ENCODE measurements at places on chromosomes 4 and X. TPM values are rescaled to one million over a fixed set of nuclear protein-coding genes. Genes with fewer than 3 reads are reported as not detected.

GRCh38 chr4:54099748-54100574, at the start of gene GSX2:
Gene GSX2, plus strand, starts transcription at chr4:54100163. Its CDS starts 182 bp downstream, at chr4:54100345.
- DNase-seq = no peak

GRCh38 chr4:7466904-7467303, 32.2 kb upstream of the PSAPL1 start:
- no peak for DNase-seq

DNA sequence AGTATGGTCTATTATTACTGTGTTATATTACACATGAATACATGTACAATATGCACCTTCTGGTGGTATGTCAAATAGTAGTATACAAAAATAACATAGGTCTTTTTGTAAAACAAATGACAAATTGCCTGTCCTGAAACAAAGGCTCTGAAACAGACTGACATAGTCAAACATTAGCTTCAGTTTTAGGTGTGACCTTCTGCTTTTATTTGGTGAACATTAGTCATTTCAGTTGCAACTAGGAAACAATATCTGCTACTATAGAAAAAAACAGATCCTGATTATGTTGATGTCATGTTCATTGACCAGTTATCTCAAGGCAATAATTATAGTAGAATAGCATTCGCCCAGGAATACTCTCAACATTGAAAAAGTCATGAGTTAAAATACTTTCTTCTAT, 123.0 kb downstream of the CHRNA9 start:
- DNase-seq = no peak

DNA sequence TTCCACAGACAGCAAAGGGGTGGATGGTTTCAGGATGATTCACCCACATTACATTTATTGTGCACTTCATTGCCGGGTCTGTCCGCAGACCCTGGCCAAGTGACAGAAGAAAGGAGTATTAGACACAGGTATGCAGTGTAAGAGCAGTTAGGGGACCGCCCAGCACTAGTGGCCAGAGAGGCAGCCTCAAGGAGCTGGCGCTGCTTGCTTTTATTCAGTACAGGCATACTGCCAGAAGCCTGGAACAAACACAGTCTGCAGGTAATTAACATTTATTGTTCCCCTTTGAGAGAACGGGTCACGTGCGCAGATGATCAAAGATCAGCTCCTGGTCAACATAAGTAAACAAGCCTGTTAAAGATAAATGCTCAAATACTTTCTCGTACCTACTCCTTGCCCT, 1639.0 kb upstream of the IGFBP7 start:
- DNase-seq = no peak

DNA sequence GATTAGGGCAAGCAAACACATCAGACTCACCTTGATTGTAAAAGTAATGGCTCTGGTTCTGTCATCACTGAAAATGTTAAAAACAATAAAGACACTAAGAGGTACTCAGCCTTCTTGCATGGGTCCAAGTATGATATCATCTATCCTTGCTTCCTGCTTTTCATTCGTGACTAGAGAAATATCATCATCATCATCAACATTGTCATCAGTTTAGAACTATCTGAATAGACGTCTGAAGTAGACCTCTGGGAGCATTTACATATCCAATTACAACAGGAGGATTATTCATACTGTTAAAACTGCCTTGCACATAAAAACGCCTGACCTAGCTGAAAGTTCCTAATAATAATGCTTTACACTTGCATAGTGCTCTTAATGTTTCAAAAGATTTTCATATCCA, 9.8 kb upstream of the FRAS1 start:
- no peak for DNase-seq

GRCh38 chr4:56666279-56666678, 14.8 kb downstream of the HOPX start:
- no peak for DNase-seq

DNA sequence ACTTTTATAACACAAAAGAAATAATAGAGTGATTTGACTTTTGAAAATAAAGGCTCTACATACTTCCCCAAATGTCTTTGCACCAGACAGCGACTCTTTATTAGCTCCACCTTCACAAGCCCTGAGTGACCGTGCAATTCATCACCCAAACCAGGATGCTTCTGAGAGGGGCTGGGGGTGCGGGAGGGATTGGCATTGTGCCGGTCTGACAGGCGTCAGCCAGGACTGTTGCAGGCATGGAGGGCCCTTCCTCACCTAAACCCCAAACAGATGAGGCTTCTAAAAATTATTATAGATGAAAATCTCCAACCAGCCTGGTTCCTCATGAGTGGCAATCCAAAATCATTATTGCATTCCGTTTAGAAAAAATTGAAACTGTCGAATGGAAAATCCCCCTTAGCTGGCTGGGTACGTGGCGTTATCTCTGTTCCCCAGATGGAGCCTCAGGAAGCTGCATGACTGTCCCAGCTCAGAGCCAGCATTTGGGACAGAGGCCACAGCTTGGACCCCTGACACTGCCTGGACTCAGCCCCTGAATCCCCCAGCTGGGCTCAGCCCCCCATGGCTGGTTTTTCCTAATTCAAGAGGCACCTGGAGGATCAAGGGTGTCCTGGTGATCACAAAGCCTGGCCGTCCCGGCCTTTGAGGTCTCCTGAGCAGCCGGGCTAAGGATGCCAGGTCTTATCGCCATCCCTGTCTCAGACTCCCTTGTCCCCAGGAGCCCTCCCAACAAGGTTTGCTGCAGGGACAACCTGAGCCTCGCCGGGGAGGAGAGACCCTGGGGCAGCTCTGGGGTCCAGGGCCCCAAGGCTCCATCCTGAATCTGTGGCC, 60.4 kb downstream of the SORCS2 start:
- no peak for DNase-seq

- no peak for DNase-seq
These were observed 203.0 kb upstream of the GPR101 start for GRCh38 chrX:137236837-137237236.

- no peak for DNase-seq
These were observed 28.9 kb upstream of the CHRNA9 start for GRCh38 chr4:40306226-40306625.

GRCh38 chr4:173509036-173510001, 20.7 kb downstream of the HAND2 start:
- DNase-seq = peak; percentile 69

- no peak for DNase-seq
These were observed at the start of gene C4orf46 for GRCh38 chr4:158671665-158671914. Gene C4orf46, minus strand, starts transcription at chr4:158671887. Its CDS starts 86 bp downstream, at chr4:158671801.

GRCh38 chrX:40385682-40386081, 195.1 kb upstream of the ATP6AP2 start:
- no peak for DNase-seq

GRCh38 chrX:45952030-45952429, 593.2 kb downstream of the ZNF674 start:
- DNase-seq = no peak

- no peak for DNase-seq
These were observed 129.7 kb downstream of the HS3ST1 start for GRCh38 chr4:11299016-11299415.

GRCh38 chrX:9851890-9852289, 65.7 kb downstream of the SHROOM2 start:
- no peak for DNase-seq

GRCh38 chr4:169611157-169611556, 1.2 kb downstream of the NEK1 start:
- DNase-seq = no peak

DNA sequence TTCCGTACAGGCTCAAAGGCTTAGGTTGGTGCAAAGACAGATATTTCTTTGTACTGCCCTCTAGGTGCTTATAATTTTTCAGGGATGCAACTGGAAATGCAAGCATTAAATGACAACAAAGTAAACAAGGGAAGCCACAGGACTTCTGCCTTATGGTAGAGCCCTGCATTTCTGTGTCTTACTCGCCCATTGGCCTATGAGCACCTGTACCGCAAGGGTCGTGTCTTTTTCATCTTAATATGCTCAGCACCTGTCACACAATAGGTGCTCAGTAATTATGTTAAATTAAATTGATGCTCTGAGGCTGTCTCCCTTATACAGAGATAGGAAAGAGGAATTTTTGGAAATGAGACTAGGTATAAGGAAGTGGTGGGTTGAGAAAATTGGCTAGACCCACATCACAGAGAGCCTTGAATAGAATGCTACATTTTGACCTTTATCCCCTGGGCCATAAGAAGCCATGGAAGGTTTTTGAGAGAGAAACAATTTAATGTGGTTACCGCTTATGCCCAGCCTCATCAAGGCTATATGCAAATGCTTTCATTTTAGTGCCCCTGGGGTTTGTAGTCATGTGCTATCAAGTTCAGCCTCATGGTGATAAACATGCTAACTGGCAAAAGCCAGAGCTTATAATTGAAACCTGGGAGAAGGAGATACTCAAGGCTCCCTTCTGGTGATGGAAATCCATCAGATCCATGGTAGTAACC, 16.3 kb downstream of the VSIG4 start:
- DNase-seq = no peak

DNA sequence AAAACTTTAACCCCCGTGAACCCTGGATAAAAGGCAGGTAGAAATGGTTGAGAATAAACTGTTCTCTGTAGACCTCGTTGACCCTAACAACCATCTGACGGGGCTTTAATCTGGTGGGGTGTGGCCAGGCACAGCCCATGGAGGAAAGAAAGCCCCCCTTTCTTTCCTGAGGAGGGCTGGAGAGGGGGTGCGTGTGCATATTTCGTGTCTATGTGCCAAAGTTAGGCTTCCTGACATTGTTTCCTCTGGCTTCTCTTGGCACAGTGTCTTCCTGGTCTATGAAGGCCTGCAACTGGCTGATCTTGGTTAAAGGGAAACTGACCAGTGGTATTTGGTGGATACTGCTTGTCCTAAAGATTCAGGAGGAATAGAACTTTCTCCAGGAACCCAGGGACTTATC, 97.1 kb downstream of the MGST2 start:
- peak; percentile 38 for DNase-seq

DNA sequence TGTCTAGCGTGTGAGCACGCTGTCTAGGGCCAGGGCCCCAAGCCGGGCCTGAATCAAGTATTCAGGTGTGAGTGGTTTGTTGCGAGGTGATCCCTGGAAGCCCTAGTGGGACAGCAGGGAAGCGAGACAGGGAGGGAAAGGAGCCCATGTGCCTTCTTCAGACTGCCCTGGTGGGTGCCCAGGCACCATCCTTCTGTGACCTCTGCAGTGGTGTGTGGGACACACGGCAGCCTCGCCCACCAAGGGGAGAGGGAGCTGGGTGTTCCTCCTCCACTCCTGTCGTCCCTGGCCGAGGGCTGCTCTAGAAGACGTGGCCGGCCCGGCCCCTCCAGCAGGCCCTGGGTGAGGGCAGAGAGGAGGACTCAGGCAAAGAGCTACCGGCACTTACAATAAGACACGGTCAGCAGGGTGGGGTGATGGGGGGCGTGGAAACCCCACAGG, 47.4 kb downstream of the HTRA3 start:
- no peak for DNase-seq

GRCh38 chr4:173259310-173259709, 74.8 kb downstream of the HMGB2 start:
- DNase-seq = no peak

DNA sequence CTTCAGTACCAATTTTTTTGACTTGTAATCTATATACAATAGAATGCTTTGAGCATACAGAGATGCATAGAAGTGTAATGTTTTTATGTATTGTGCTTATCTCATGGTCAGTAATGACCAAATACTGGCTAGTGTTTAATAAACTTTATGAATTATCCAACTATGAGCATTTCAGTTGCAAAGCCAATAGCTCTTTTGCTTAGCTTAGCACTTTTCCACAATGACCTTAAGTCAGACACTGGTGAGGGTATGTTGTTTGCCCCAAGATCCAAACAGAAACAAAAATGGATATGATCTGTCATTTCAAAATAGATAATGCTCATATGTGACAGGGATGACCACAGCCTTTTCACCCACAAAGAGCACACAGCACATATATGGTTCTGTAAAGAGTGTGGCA, 393.0 kb downstream of the AFF2 start:
- no peak for DNase-seq

The MTMR8 gene
- 0.59 TPM for total RNA-seq

The EDA gene
- 5.6 TPM for total RNA-seq

The GAGE1 gene
- total RNA-seq = not detected

The LIMCH1 gene
- 233 TPM for total RNA-seq

The SRPX gene
- total RNA-seq = 42.7 TPM

The NLRP2B gene
- 0.09 TPM for total RNA-seq

The ARX gene
- not detected for total RNA-seq

The HPSE gene
- 6.2 TPM for total RNA-seq

The DRD5 gene
- not detected for total RNA-seq

Measured in heart left ventricle (tissue), 16 donors.